Fibroblast of lung (primary cell): ENCODE measurements at places on chromosomes 1 and 21.

GRCh38 chr1:200039849-200040474 lies 12.5 kb downstream of the NR5A2 start:
- no peak for DNase-seq

DNA sequence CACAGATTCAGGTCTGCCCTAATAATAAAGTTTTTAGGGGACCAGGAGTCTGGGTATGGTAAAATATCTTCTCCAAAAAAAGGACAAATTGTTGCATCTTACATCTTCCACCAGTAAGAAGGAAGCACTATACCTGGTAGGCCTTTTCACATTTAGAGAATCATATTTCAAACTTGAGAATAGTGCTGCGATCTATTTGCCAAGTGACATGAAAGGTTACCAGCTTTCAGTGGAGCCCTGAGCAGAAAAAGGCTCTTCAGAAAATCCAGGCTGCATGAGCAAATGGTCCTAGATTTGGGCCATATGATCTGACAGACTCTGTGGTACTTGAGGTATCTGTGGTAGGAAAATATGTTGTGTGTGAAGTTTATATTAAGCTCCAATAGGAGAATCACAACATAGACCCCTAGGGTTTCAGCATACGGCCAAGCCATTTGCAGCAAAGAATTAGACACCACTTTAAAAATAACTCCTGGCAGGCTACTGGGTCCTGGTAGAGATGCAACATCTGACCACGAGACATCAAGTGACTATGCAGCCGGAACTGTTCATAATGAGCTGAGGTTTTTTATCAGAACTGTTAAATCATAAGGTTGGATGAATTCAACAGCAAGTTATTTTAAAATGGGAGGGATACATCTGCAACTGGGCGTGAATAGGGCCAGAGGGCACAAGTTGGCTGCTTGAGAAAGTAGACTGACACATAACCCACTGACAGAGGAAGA lies 38.6 kb upstream of the CCDC190 start:
- peak; percentile 95 for DNase-seq

DNA sequence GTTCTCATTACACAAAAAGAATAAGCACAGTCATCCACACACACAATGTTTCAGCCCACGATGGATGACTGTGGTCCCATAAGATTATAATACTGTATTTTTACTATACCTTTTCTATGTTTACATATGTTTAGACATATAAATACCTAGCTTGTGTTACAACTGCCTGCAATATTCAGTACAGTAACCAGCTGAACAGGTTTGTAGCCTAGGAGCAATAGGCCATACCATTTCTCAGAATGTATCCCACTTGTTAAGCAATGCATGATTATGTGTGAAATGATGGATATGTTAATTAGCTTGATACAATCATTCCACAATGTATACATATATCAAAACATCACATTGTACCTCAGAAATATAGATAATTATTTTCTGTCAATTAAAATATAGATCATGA lies 33.2 kb upstream of the SAMD13 start:
- DNase-seq = no peak

DNA sequence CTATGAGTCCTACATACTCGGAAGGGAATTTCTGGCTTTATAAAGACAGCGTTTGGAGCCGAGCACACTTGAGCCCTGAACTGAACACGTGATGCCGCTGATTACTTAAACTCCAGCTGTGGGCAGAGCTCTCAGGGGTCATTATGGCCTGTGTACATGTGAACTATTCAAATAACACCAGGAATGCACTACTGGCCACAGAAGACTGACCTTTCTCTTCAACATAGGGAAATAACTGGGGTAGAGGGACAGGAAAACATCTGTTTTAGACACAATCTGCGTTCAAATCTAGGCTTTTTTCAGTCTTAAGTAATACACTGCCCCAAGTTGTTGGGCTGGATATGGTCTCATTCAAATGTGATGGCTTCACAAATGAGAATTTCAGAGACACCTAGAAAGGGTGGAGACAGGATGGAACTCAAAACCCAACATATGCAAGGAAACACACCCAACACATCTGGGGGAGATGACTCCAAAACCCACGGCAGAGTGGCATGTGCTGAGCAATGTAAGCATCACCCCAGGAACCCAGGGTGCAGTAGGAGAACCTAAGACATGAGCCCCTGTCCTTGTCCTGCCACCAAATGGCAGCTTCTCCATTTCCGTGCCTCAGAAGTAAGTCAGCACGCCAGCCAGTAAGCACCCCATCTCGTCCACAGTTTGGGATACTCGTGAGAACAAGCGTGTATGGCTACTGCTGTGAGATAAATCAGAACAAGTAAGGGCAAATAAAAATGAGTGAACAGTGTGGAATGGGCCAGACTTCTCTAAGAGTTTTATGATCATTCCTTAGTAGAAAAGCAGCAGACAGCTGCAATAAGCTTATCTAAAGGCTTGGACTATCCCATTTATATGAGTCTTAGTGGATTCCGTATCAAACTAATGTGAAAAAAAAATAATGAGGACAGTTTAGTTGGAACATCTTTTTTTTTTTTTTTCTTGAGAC lies 24.9 kb downstream of the NID1 start:
- peak; percentile 98 for DNase-seq

DNA sequence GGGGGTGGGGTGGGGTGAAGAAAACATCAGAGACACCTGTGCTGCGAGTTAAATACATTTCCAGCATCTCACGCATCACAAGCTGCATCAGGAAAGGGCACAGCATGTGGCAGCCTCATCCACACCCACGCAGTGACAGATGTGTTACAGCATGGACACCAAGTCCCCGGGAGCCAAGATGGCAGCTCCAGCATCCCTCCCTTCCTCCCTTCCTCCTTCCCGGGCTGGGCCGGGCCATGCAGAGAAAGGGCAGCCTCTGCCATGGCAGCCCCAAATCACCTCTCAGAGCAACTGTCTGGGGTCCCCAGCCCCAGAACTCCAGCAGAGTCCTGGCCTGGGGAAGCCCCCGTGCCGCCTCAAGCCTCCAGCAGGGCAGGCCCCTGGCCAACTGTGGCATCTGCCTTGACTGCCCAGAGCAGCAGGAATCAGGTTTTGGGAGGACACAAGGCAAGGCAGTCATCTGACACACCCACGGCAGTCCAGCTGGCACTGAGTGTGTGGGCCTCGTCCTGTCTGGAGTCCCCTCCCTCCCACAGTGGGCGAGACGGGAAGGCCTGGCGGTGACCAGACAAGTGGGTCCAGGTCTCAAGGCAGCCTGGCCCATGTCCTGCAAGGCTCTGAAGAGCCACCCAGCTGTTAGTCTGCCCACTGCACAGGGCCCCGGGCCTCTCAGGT lies 6.2 kb downstream of the SMIM1 start:
- DNase-seq = no peak

DNA sequence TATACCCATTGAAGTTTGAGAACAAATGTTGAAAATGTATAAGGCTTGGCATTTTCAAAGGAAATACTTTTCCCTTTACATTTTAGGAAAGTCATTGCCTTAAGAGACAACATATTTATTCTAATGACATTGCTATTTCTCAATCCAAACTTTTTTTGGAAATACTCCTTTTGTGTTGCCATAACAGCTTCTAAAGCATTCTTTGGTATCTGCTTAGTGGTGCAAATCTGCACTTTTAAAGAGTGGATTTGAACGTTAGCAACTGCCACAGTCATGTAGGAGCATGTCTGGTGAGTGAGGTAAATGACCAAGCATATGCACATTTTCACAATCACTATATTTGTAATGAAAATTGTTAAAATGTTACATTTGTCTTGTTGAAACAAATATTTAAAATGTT lies 124.4 kb upstream of the GORAB start:
- no peak for DNase-seq

DNA sequence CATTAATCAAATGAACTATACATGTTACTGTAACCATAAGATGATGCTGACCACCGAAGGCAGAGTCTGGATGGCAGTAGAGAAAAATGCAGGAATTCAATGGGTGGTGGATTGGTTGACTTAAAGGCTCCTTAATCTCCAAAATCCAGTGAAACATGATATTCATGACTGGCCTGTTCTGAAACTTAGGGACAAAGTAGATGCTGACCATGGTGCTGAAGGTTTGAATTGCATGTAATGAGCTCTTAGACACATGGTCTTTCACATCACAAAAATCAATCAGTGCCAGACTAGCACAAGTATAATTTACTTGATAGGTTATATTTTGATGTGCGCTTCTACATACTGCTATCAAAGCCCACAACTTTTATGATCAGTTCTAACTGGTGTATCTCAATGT lies 30.9 kb upstream of the NTMT2 start:
- peak; percentile 39 for DNase-seq

- DNase-seq = peak; percentile 69
Observed at GRCh38 chr1:163085041-163085903, 16.1 kb downstream of the RGS4 start.

DNA sequence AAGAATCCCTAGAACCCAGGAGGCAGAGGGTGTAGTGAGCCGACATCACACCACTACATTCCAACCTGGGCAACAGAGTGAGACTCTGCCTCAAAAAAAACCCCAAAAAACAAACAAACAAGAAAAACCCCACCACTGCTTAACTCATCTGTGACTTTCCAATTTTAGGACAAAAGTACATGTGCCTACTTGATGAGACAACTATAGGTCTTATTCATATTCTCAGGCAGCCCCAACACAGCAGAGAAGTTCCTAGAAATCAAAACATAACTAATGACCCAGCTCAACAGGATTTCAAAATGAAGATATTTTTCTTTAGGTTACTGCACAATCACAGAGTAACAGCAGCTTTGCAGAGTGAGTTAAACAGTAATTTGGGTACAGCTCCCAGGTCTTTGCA lies 26.4 kb downstream of the TIAM1 start:
- DNase-seq = no peak

DNA sequence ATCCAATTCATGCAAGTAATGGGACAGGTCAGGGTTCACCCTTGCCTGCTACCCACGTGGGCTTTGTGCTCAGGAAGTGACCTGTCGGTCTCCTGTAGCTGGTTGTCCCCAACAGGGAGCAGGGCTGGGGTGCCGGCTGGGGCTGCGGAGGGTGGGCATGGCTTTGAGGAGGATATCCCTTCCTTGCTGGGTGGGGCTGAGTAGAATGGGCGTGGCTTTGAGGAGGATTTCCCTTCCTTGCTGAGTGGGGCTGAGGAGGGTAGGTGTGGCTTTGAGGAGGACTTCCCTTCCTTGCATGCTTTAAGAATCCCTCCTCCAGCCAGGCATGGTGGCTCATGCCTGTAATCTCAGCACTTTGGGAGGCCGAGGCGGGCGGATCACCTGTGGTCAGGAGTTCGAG lies 151.3 kb downstream of the CLIC6 start:
- no peak for DNase-seq

DNA sequence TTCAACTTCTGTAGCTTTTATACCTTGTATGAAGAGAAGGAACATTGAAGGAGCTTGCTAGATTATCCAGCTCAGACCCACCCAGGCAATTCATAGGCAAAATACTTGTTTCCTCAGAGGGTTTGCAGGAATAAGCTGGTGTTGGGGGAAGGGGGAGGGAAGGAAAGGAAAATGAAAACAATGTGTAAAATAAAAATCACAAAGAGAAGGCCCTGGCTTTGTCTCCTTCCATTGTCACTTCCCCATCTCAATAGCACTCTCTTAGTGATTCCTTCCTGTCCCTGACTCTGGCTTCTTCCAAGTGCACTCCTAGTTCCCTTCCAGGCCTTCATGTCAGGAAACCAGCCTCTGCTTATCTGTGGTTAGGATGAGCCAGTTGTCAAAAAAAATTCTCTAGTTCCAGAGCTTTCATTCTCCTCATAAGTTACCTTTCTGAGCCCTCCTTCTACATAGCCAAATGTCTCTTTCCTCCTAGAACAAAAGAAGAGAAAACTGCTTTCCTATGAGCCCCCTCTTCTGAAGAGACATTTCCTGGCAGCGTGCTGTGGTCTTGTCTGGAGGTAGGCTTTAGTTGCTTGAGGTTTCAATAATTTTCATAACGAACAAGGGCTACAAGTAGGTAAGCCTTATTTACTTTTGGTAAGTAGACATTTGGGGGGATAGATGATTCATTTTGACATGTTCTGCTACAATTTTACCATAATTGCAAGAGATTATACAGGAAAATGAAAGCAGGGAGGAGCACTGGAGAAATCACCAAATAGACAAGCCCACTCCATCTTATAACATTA lies 45.7 kb downstream of the FASLG start:
- no peak for DNase-seq
